Hepatocyte (in vitro differentiated cells): ENCODE measurements at places on chromosomes 1 and 21. TPM values are rescaled to one million over a fixed set of nuclear protein-coding genes. Genes with fewer than 3 reads are reported as not detected.

CHI3L1 gene
- total RNA-seq = 8.4 and 12.8 TPM in 2 replicates

MFAP2 gene
- 172 and 200 TPM in 2 replicates for total RNA-seq

FLG2 gene
- not detected in 2 replicates for total RNA-seq

GART gene
- total RNA-seq = 83.3 and 99.6 TPM in 2 replicates

GRCh38 chr1:52179073-52179472 lies 37.2 kb downstream of the ZFYVE9 start:
- no peak for DNase-seq

DNA sequence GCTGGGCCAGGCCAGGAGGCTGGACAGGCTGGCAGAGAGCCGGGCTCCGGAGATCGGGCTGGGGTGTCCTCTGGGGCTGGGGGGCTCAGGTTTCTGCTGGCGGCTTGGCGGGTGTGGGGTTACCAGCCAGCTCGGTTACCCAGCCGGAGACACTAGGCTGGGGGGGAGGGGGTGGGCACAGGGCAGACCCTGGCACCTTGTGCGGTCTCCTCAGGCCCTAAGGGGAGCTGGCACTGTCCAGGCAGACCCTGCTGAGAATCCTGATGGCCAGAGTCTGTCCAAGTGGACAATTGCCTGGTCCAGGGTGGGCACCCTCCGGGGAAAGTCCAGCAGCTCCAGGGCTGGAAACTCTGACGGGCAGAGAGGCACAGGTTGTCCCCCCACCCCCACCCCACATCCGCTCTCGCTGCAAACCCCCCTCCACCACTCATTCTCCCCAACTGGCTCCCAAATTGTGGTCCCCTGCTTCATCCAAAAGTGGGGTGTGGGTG lies 6.7 kb downstream of the ZBTB7B start:
- DNase-seq = no peak

DNA sequence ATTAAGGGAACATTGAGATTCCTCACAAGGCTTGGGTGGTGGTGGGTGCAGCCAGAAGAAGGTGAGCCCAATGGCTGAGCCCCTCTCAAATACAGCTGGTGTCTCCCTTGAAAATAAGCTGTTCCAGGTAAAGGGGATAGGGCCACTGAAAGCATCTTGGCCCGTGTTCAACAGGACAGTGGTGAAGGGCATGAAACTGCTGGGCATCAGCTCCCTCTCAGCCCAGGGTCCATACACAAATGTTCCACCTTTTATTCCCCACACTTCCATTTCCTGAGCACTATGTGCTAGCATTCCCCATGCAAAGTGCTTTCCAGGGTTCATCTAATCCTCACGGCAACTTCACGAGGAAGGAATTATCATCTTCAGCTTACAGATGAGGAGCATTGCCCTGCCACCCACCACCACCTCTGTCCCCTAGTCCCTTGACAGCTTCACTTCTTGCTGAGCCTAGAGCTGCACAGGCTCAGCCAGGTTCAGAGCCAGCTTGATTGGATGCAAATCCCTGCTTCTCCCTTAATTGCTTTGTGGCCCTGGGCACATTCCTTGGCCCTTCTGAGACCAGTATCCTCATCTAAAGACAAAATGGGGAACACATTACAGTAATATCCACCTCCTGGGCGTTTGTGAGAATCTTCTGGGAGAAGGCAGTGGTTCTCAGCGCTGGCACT lies 9.6 kb downstream of the TAGLN2 start:
- no peak for DNase-seq

- no peak for DNase-seq
Measured at GRCh38 chr1:67874501-67875111, 41.3 kb upstream of the GNG12 start.

- DNase-seq = no peak
Measured at GRCh38 chr1:169163059-169163458, 56.6 kb downstream of the ATP1B1 start.

DNA sequence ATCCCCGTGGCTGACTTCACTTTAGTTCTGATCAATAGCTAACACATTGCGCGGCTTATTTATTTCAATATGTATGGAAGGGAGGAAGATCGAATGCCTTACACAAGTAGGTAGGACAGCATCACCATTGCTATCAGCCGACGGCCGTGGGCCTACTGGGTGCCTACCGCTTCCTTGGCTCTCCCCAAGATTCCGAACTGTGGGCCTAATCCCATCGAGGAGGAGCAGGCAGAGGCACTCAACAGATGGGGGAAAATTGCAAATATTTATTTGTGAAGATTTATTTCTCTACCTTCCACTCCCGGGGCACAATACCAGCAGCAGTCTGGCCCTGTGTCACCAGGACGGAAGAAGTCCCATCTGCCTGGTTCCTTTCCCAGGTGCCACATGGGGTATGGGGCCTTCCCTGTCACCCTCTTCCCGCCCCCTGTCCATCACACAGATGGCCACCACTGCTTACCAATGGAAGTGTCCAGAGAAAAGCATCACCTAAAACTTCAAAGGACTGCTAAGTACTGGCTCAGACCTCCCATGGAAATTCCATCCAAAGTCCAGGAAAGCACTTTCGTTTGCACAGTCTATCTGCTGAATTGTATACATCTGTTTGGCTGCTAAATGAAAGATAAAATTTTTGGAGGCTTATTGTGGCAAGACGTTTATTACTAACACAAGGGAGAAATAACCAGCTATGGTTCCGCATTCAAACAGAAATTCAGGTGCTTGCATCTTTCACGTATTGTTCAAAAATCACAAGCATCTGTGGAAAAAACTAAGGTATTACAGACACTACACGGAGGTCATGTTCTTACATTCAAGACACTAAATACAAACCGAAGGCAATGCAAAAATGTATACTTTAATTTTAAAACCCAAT lies 11.8 kb downstream of the AGT start:
- peak; percentile 29 for DNase-seq

- DNase-seq = no peak
Measured at GRCh38 chr1:151143986-151144385, 2.4 kb downstream of the SEMA6C start.

- peak; percentile 33 for DNase-seq
Measured at GRCh38 chr1:30879940-30880677, 28.4 kb downstream of the SDC3 start.

GRCh38 chr1:27649306-27649635 lies 14.3 kb upstream of the FGR start:
- no peak for DNase-seq

DNA sequence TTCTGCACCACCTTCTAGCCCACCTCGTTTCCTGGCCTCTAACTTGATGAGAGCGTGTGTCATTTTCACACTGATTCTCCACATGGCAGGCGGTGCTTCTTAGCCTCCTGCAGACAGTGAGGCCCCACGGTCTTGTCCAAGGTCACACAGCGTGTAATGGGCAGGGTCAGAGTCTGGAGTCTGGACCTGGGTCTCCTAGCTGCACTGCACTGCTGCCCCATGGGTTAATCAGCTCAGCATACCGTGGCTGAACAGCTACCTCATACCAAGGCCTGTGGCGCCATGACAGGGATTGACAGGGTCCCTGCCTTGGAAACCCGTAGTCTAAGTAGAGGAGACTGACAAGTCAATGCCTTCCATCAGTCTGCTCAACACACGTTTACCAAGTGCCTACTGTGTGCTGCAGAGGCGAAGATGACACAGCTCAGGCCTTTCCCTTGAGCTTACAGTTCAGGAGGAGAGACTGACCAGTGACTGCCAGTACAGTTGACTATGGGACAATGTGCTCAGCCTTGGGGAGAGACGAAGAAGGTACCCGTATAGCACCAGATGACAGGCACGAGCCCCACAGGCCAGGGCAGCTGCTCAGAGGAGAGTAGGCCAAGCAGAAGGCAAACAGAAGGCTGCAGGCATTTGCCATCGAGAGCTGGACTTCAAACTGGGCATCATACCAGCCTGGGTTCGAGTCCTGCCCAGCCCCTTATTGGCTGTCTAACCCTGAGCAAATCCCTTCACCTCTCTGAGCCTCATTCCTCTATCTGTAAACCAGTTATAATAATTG lies 5.5 kb downstream of the PCSK9 start:
- no peak for DNase-seq

DNA sequence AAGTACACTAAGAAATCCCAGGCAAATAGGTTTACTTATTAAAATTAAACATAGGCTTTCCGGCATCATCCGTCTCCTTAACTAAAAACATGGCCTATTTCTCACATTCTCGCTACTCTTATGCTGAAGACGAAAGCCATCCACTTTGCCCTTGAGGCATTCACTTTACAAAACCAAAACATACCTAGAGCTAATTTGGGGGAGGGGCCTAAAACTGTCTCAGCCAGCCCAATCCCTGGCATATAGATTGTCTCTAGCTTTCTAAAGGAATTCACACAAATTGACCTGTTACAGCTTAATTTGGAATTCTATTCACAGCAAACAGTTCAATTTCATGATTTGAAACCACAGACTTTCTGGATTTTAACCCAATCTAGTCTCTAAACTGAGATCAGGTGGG lies 34.8 kb downstream of the SLC35D1 start:
- DNase-seq = no peak

DNA sequence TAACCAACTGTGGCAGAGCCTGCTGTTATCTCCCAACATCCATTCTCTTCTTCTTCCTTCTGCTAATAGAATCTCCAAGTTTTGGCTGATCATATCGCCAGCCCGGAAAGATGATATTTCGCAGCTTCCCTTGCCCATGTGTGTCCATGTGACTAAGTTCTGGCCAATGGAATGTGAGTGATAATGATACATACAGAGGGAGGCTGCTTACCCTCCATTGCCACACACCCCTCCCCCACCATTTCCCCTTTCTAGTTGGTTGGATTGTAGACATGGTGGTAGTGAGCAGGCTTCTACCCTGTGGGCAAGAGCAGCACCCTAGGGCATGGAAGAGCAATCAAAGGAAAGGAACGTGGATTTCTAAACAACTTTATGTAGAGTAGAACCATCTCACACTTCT lies 48.8 kb downstream of the SLC9C2 start:
- DNase-seq = no peak

DNA sequence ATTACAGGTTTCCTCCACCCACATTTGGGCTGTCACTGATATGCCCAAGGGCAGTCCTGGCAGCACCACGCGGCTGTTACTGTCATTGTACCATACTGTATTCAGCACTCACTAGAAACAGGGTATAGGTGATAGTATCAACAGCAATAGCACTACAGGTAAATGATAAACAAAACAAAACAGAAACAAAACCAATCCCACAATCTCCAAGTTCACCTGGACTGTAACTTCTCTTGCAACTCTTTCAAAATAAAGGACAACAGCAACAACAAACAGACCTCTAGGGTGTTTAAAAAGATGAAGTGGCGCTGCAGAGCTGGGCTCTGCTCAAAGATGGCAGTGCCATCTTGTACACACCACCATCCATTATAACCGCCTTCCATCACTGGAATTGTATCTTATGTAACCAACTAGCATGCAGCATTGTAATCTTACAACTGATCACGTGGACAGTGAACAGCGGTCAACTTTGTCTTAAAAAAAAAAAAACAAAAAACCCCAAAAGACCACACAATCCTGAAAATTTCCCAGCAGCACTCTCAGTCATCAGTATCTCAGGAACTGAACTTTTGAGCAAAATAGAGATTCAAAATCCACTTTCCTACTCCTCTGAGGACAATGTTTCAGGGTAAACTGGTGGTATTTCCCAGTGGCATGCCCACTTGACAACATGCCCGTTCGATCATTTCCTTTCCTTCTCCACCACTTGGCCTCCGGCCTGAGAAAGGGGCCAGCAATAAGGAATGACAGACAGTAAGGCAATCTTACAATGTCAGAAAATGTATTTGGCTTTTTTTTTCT lies 3.8 kb downstream of the IRF2BP2 start:
- DNase-seq = peak; percentile 43

- DNase-seq = peak; percentile 7
Measured at GRCh38 chr1:151908228-151908691, 1.1 kb downstream of the THEM4 start.

DNA sequence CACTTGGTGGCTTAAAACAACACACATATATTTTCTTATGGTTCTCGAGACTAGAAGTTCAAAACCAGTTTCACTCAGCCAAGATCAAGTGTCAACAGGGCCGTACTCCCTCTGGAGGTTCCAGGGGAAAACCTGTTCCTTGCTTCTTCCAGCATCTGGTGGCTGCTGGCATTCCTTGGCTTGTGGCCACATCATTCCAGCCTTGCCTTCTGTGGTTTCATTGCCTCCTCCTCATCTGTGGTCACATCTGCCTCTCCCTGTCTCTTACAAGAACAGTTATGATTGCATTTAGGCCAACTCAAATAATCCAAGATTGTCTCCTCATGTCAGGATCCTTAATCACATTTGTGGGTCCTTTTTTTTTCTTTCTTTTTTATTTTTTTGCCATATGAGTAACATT lies 240.7 kb upstream of the HOOK1 start:
- no peak for DNase-seq

- no peak for DNase-seq
Measured at GRCh38 chr21:33199100-33199464, 30.7 kb upstream of the IFNAR2 start.

- peak; percentile 90 for DNase-seq
Measured at GRCh38 chr21:34367320-34367935, 3.6 kb downstream of the KCNE2 start.

GRCh38 chr1:227225715-227226346 lies 92.5 kb downstream of the CDC42BPA start:
- DNase-seq = no peak

- DNase-seq = no peak
Measured at GRCh38 chr21:25942135-25942534, 207.4 kb downstream of the GABPA start.

GRCh38 chr21:17798796-17799195 lies 20.4 kb downstream of the C21orf91 start:
- no peak for DNase-seq

DNA sequence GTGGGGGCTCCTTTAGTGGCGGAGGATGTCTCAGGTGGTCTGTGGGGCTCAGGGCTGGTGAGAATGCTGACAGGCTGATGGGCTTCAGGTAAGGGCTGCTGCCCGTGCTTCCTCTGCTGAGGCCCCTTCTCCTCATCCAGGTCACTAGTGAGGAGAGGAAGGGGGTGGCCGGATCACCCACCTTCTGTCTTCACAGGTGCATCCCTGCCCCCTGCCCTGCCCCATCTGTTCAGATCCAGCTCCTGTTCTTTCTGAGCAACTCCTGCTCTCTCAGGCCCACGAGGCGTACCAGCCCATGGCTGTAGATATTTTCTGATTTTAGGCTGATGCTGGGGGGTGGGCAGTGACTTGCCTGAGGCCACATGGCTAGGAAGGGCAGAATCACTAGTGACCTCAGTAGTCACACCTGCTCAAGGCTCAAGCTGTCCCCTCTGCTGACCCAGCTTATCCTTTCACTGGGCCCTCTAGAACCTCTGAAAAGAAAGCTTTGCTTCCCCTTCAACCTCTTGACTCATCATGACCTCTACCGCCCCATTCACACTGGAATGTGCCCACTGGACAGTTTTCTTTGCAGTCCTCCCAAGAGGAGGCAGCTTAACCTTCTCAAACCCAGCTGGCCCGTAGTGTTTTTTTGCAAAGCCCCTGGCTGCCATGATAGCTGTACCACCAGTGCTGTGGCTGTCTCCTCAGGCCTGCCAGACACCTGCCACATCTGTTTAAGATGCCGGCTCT lies 14.8 kb downstream of the DCST2 start:
- DNase-seq = no peak
